ENCODE measurements at places on chromosomes 1 and 21.

DNA sequence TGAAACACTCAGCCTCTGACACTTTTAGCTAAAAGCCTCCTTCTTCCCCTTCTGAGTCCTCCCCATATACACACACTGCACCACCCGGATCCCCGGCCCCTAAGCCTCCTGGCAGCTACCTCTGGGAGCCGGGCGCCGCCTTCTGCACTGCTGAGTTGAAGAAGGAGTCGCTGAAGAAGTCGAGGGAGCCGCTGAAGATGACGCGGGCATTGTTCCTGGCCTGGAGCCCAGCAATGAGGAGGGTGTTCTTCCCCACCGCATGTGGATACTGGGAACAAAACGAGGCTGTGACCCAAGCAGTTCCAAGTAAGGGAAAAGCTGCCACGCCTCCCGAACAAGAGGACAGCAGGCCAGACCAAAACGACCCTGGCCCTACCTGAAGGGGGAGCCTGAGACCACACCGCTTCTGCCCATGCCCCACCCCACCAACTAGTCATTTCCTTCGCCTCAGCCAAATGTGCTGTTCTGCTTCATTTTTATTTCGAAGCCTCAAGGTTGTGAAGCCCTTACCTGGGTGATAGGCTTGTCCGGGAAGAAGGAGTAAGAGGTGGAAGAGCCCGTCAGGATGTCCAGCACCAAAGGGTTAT lies 7.0 kb downstream of the DDOST start:
- no peak for DNase-seq

DNA sequence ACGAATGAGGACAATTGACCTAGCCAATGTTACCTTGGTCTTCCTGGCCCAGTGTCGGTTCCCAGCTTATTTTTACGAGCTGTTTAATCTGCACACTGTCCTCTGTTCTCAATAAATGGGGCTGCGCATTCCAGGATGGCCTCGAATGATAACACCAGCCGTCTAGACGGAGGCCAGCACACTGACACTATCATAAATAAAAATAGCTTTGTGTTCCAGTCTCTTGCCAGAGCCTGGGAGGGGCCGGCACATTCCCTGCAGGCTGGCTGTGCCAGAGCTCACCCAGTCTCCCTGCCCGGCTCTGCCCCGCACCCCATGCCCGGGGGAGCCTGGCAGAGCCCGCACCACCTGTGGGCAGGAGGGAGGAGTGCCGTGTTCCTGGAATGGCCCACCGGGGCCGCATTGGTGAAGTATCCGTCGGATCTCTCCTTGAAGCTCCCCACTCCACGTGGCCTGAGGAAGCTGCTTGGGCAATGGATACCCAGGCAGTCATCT lies 92.1 kb downstream of the SPSB1 start:
- no peak for DNase-seq

- DNase-seq, result peak; percentile 82
These were observed 24.8 kb upstream of the ELOA start for GRCh38 chr1:23718482-23718881.

- no peak for DNase-seq
These were observed 57.9 kb downstream of the RASAL2 start for GRCh38 chr1:178151831-178152230.

DNA sequence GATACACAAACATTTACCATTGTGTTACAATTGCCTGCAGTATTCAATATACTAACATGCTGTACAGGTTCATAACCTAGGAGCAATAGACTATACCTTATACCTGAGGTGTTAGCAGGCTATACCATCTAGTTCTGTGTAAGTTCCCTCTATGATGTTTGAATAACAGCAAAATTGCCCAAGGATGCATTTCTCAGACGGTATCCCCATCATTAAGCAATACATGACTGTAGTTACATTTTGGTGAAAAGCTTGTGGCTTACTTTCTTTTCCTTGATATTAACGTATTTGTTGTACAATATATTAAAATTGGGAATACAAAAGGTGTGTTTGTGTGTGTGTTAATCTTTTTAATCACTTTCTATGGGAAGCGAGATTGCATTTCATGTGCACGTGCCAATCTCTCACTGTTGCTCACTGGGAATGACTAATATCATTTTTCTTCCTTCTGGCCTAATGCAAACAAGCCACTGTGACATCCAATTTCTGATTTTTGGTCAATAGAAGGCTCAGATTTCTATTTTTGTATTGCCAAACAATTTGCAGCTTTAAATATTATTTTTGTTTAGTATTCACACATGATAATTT lies 36.7 kb upstream of the WLS start:
- no peak for DNase-seq

- DNase-seq, result no peak
These were observed 67.9 kb upstream of the EFHD2 start for GRCh38 chr1:15341634-15342407.

DNA sequence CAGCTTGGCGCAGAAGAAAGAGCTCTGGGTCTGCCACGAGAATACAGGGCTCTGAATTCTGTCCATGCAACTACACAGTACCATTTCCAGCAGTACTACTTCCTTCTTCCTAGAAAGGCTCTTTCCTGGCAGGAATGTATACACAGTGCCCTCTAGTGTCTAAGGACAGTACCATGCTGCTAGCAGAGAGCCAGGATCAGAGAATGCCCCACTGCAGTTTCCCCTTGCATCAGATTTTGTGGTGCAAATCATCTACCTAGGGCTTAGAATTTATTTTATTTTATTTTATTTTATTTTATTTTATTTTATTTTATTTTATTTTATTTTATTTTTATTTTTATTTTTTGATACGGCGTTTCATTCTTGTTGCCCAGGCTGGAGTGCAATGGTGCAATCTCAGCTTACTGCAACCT lies 50.8 kb downstream of the PAX7 start:
- DNase-seq, result no peak

DNA sequence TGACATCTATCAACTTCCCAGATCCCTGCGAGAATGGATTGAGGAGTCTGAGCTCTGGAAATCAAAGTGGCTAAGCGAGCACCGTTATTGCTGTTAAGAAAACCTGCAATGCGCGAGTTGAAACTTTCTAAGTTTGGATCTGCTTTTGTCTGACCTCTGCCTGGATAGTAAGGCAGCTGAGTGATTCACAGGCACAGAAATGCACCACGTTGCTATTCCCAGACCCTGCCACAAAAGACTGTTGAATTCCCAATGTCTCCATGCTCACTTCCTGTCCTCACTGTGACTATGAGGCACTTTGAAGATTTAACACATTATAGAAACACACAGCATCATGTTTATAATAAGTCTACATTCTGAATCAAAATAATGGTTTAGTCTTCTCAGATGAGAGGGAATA lies 27.1 kb upstream of the CNIH3 start:
- DNase-seq, result peak; percentile 16

GRCh38 chr1:10851024-10852013 lies 54.9 kb upstream of the CASZ1 start:
- no peak for DNase-seq

- no peak for DNase-seq
These were observed 342.0 kb downstream of the SIPA1L2 start for GRCh38 chr1:232287676-232288569.

DNA sequence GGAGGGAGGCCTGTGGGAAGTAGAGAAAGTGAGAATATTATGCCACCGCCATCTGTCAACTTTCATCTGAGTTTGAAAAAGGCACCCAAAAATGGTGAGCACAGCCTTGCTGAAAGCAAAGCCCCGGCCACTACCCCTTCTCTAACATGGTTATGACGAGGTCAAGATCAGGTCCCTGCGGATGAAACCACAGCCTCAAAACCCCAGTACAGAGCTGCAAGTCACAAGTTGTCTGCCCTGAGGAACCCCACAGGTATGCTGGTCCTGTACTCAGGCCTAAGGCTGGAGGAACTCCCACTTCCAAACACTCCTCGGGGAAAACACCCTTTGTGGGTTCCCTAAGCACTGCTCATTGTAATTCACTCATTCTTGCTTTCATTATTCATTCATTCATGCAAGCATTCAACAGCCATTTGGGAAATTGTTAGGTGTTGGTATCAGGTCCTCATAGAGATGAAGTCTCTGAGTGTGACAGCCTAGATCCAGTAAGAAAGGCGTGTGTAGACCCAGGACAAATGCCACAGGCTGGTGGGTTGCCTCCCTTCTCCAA lies 216.6 kb upstream of the EDN2 start:
- no peak for DNase-seq

DNA sequence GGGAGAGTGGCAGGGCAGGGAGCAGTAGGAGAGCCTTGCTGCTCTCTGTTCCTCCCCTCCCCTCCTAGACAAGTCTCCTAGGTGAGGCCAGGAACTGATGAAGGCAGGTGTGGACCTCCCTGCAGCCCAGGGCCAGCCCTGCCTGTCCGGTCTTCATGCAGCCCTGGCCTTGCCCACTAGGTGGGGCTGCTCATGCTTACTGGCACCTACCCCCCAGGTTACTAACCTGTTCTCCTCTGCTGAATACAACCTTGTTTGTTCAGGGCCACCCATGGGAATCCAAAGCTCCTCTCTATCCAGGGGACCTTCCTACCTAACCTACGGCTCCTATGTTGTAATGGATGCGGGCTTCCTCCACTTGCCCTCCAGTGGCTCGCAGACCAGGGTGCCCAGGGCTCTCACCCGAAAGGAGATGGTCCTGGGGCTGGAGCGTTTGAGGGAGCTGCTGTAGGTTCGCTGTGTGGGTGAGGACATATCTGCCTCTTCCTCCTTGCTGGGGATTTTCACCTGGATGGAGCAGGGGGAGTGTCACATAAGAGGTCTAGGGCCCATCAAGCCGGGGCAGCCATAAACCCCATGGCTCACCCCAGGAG lies 7.9 kb upstream of the TNNT2 start:
- DNase-seq, result peak; percentile 41

DNA sequence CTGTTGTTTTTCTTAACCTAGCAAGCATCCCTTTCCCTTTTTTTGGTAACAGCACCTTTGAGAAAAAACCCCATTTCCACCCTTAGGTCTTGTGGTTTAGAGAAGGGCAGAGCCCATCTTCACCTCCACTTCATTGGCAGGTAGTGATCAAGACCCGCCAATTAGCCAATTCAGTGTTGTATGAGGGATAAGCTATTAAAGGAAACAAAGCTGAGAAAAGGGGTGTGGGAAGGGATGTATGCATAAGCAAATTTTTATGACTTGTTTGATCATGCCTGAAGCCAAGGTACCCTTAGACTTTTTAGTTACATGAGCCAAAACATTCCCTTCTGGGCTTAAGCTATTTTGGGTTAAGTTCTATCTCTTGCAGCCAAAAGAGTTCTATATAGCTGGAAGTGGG lies 3.6 kb upstream of the ZNF697 start:
- no peak for DNase-seq

GRCh38 chr1:204446413-204447111 lies 34.9 kb upstream of the PPP1R15B start:
- DNase-seq, result peak; percentile 72

- DNase-seq, result no peak
These were observed 1121.7 kb upstream of the PRMT6 start for GRCh38 chr1:105934806-105935205.

GRCh38 chr1:29243871-29244200 lies 7.5 kb downstream of the PTPRU start:
- DNase-seq, result no peak

- DNase-seq, result no peak
These were observed 28.9 kb downstream of the CA6 start for GRCh38 chr1:8974551-8974950.

Data from iPS DF 6.9 (cell line).